ENCODE measurements at places on chromosomes 3 and 15. TPM values are rescaled to one million over a fixed set of nuclear protein-coding genes. Genes with fewer than 3 reads are reported as not detected.

GRCh38 chr3:24196526-24196925 lies 251.4 kb downstream of the NR1D2 start:
- H3K36me3 ChIP-seq, result no peaks in the 10 kb centered on the region
- H3K27me3 ChIP-seq, result peaks cover 12% of the 10 kb centered on the region
- H3K4me3 ChIP-seq, result no peak overlapping the region
- H3K27ac ChIP-seq, result no peak overlapping the region

DNA sequence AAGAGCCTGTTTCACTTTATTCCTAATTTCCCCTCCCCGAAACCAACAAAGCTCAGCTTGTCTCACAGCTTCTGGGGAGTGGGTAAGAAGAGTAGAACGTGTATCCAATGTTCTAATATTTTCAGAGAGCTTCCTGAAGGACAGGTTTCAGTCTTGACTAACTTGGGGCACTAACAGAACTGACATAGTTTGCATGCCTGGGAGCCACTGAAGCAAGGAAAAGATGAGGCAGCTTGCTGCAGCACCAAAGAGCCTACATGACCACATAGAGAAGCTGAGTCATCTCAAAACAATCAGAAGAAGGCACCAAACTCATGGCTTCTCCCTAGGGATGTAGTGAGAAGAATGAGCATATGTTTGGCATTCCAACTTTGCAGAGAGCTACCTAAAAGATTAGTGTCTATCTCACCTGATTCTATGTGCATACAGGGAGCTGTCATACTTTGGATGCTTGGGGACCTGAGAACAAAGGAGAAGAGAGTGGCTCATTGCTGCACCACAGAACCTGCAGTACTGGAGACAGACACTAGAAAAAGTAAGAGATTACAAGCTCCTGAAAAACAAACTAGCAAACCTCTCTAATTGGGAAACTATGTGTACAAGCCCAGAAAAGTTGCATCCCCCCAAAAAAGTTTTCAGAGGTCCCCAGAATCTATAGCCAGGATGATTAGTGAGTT lies 86.9 kb downstream of the DCLK3 start:
- DNase-seq, result no peak
- H3K4me3 ChIP-seq, result no peak overlapping the region
- peaks cover 6% of the 10 kb centered on the region for H3K36me3 ChIP-seq
- H3K27ac ChIP-seq, result no peak overlapping the region
- peaks cover 3% of the 10 kb centered on the region for H3K27me3 ChIP-seq

- no peak overlapping the region for H3K4me3 ChIP-seq
- H3K36me3 ChIP-seq, result no peaks in the 10 kb centered on the region
- H3K27me3 ChIP-seq, result no peaks in the 10 kb centered on the region
- no peak overlapping the region for H3K27ac ChIP-seq
Measured at GRCh38 chr3:191809326-191809949, 348.5 kb downstream of the PYDC2 start.

- H3K27ac ChIP-seq, result no peak overlapping the region
- no peaks in the 10 kb centered on the region for H3K27me3 ChIP-seq
- no peaks in the 10 kb centered on the region for H3K36me3 ChIP-seq
- no peak overlapping the region for H3K4me3 ChIP-seq
Measured at GRCh38 chr3:5769825-5770224, 582.3 kb downstream of the EDEM1 start.

GRCh38 chr3:43102773-43103480 lies 3.0 kb downstream of the POMGNT2 start:
- no peaks in the 10 kb centered on the region for H3K27me3 ChIP-seq
- H3K27ac ChIP-seq, result no peak overlapping the region
- no peak overlapping the region for H3K4me3 ChIP-seq
- peaks cover 21% of the 10 kb centered on the region for H3K4me1 ChIP-seq
- no peaks in the 10 kb centered on the region for H3K36me3 ChIP-seq
- no peak for DNase-seq

GRCh38 chr15:33400941-33401340 lies 90.2 kb downstream of the RYR3 start:
- no peaks in the 10 kb centered on the region for H3K36me3 ChIP-seq
- H3K4me3 ChIP-seq, result no peak overlapping the region
- H3K27ac ChIP-seq, result no peak overlapping the region
- H3K4me1 ChIP-seq, result no peaks in the 10 kb centered on the region
- no peak for DNase-seq

DNA sequence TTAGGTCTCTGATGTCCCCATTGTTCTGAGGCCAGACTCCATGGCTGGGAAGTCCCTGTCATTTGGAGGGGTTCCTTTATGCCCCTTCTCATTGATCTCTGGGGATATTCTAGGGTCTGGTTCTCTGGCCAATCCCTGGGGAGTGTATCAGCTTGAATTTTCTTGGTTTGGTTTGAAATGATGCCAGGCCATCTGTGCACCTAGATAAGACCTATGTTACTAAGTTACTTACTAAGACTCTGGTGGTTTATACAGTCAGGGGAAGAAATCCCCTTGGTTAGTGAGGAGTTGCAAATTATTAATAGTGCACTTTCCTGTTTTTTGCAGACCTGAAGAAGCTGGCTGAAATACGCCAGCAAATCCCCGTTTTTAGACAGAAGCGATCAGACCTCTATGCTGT lies 20.3 kb downstream of the NIT2 start:
- no peak for DNase-seq
- peaks cover 28% of the 10 kb centered on the region for H3K36me3 ChIP-seq
- H3K27me3 ChIP-seq, result no peaks in the 10 kb centered on the region
- H3K4me3 ChIP-seq, result no peak overlapping the region
- no peaks in the 10 kb centered on the region for H3K4me1 ChIP-seq
- H3K27ac ChIP-seq, result no peak overlapping the region

- no peak for DNase-seq
- H3K27me3 ChIP-seq, result no peaks in the 10 kb centered on the region
- H3K36me3 ChIP-seq, result no peaks in the 10 kb centered on the region
- H3K4me1 ChIP-seq, result peaks cover 35% of the 10 kb centered on the region
Measured at GRCh38 chr15:90679959-90680358, 37.2 kb upstream of the BLM start.

DNA sequence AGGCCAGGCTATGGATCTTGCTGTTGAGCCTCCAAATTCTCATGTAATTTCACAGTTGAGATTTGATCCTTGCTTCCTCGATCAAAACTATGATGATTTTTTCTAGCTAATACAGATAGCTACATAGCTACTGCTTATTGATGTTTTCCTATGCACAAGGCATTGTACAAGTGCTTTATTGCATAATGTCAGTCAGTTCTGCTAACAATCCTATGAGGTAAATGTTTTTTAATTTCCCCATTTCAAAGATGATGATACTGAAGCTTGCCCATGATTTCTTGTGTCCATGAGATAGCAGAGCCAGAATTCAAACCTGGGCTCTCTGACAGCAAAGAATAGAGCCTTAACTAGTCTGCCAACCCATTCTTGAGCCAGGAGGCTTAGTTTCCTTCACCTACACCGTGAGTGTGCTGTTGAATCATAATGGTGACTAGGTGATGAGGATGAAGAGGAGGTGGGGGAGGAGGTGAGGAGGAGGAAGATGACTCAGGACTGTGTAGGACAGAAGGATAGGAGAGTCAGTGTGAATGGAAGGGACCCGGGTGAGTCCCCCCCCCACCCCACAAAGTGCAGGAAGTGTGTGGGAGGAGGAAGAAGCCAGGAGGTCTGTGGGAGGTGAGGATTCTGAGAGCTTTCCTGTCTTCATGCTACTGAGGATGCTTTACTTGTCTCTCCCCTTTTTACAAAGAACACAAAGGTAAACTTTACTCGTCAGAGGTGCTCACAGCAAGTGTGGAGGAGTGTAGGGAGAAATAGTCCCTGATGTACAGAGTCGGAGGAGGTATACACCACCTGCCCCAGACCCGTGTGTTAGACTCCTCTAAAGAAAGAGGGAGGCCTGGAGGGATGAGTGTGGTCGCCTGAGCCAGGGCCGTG lies 3.6 kb downstream of the TAGLN3 start:
- H3K36me3 ChIP-seq, result peaks cover under 1% of the 10 kb centered on the region
- H3K4me3 ChIP-seq, result peak overlapping the region; percentile 27
- peak overlapping the region; percentile 88 for H3K27ac ChIP-seq

DNA sequence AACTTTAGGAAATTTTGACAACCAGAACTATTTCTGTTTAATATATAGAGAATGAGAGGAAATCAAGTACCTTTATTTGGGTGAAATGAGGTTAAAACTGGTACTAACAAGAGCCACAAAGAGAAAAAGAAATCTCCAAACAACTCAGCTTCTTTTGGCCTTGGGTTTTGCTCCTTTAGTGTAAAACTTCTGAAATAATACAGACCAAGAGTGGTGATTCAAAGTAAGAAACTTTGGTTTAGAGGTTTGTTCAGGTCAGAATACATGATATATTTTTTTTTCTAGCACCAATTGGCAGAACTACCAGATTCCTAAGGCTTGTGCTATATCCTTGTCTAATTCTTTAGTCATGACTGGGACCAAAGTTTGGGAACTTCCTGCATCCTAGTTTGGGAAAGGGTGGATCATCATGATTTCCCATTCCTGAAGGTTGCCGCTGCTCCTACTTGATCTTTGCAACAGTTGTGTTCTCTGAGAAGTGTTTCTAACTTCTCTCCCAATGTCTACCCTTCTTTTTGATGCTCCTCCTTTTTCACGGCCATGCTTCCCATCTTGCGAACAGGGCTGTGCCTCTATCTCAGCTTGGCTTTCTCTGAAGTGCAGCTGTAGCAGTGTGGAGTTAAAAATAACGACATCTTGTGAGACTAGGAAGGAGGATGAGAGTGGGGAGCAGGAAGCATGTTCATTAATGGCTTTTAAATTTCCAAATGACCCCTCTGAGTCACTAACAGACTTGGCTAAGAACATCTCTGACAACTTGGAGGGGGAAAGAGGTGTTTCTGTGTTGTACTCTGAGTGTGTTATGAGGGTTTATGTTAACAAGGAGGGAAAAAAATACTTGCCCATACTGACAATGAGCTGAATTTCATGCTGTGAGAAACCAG lies 87.7 kb downstream of the KCNAB1 start:
- no peak overlapping the region for H3K27ac ChIP-seq
- H3K36me3 ChIP-seq, result no peaks in the 10 kb centered on the region
- DNase-seq, result no peak
- H3K27me3 ChIP-seq, result peaks cover 11% of the 10 kb centered on the region

GRCh38 chr15:41915255-41915994 lies 21.6 kb upstream of the SPTBN5 start:
- peaks cover 3% of the 10 kb centered on the region for H3K4me1 ChIP-seq
- no peak overlapping the region for H3K27ac ChIP-seq
- peaks cover 2% of the 10 kb centered on the region for H3K36me3 ChIP-seq
- no peak for DNase-seq

DNA sequence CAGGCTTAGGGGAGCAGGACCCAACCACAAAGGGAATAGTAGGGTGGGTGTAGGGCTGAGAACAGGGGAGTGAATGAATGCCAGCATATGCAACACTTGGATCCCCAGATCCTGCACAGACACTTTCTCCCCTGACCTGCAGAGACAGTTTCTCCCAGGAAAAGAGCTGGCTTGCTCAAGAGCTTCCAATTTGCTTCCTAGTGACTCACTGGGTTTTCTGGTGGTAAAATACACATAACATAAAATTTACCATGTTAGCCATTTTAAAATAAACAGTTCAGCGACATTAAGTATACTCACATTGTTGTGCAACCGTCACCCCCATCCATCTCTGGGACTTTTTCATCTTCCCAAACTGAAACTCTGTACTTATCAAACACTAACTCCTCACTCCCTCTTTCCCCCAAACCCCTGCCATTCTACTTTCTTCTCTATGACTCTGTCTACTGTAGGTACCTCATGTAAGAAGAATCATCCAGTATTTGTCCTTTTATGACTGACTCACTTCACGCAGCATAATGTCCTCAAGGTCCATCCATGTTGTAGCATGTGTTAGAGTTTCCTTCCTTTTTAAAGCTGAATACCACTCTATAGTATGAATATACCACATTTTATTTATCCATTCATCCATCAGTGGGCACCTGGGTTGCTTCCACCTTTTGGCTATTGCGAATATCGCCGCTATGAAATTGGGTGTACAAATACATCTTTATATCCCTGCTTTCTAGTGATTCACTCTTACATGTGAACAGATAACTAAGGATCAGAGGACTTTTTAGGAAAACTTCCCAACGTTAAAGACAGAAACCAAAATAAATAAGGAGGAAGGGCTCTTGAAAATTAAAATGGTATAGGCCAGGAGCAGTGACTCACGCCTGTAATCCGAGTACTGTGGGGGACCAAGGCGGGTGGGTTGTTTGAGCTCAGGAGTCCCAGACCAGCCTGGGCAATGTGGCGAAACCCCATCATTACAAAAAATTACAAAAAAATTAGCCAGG lies 95.6 kb upstream of the TJP1 start:
- no peak overlapping the region for H3K4me3 ChIP-seq
- H3K36me3 ChIP-seq, result no peaks in the 10 kb centered on the region
- no peak overlapping the region for H3K27ac ChIP-seq
- no peak for DNase-seq
- peaks cover 65% of the 10 kb centered on the region for H3K27me3 ChIP-seq

- H3K27me3 ChIP-seq, result no peaks in the 10 kb centered on the region
- H3K4me3 ChIP-seq, result no peak overlapping the region
- no peak overlapping the region for H3K27ac ChIP-seq
- DNase-seq, result no peak
Measured at GRCh38 chr3:1954632-1955031, 144.0 kb upstream of the CNTN4 start.

DNA sequence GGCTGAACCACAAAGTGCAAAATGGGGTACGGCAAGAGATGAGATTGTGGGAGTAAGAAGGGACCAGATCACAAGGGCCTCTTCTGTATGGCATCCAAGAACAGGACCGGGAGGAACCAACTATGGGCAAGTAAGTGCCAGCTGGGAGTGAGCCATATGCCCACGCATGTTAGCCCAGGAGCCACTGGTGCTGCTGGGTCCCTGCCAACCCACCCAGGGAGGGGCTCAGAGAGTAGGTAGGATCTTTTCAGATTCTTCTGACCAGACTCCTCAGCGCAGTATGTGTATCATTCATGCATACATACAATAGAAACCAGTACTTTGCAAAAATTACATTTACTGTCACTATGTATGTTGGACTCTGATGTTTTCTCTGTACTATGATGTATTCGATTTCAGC lies 54.0 kb downstream of the RAB11A start:
- H3K4me3 ChIP-seq, result no peak overlapping the region
- H3K27me3 ChIP-seq, result no peaks in the 10 kb centered on the region
- H3K27ac ChIP-seq, result no peak overlapping the region
- H3K36me3 ChIP-seq, result no peaks in the 10 kb centered on the region

GRCh38 chr3:129614927-129615363 lies 8.5 kb upstream of the PLXND1 start:
- H3K4me1 ChIP-seq, result no peaks in the 10 kb centered on the region
- no peak overlapping the region for H3K4me3 ChIP-seq
- peaks cover 5% of the 10 kb centered on the region for H3K27me3 ChIP-seq
- no peak overlapping the region for H3K27ac ChIP-seq

- H3K36me3 ChIP-seq, result peaks cover 22% of the 10 kb centered on the region
- no peaks in the 10 kb centered on the region for H3K27me3 ChIP-seq
- peaks cover 35% of the 10 kb centered on the region for H3K4me1 ChIP-seq
- DNase-seq, result no peak
- H3K4me3 ChIP-seq, result no peak overlapping the region
- peak overlapping the region; percentile 62 for H3K27ac ChIP-seq
Measured at GRCh38 chr3:195612075-195612800, 28.5 kb upstream of the APOD start.

- no peak for DNase-seq
- H3K27me3 ChIP-seq, result no peaks in the 10 kb centered on the region
- no peaks in the 10 kb centered on the region for H3K36me3 ChIP-seq
- H3K4me1 ChIP-seq, result no peaks in the 10 kb centered on the region
Measured at GRCh38 chr15:70189826-70190695, 92.3 kb upstream of the TLE3 start.

Gene FEZF2
- total RNA-seq, result not detected

Gene HGD
- 0.20 TPM for total RNA-seq

Gene SOX14
- total RNA-seq, result not detected

Gene SUMF1
- total RNA-seq, result 7.1 TPM

Gene IL16
- 110 TPM for total RNA-seq

Gene PLSCR5
- not detected for total RNA-seq

All from activated naive CD8-positive, alpha-beta T cell treated with anti-CD3 and anti-CD28 coated beads for 36 hours (primary cell).